NCI-H1105 (cell line): ENCODE measurements at places on chromosomes 7 and 10.

- no peak for DNase-seq
These were observed 123.5 kb upstream of the BMPER start for GRCh38 chr7:33781796-33782195.

DNA sequence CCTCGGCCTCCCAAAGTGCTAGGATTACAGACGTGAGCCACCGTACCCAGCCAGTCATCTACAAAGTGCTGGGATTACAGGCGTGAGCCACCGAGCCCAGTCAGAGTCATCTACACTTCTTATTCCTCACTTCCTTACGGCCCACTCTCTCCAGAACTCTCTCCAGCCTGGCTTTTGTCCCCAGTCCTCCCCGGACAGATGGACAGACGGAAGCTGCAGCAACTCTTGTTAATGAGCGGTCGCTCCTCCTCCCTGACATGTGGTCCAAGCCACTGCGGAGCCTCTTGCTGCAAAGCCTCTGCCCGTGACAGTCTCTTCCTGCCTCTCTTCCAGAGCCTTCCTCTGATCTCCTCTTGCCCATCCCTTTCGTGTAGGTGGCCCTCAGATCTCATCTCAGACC is 45.9 kb downstream of the TMEM270 start:
- DNase-seq, result no peak

- DNase-seq, result no peak
These were observed 224.7 kb upstream of the ADARB2 start for GRCh38 chr10:1961989-1962388.

DNA sequence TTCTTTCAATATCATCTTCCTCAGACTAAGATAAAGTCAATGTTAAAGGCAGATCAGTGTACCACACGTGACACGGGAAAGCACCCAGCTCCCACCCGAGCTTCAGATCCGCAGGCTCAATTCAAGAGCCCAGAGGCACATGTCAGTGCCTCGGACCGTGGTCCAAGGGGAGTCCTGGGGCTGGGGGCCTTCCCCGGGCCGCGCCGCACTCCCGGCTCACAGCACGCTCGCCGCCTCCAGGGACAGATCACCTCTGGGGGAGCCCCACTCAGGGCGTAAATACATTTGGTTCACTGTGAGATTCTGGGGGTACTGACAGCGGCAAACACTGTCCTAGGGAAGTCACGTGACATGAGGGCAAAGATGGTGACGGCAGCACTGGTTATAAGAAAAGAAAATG is 10.8 kb downstream of the BNIP3 start:
- no peak for DNase-seq

DNA sequence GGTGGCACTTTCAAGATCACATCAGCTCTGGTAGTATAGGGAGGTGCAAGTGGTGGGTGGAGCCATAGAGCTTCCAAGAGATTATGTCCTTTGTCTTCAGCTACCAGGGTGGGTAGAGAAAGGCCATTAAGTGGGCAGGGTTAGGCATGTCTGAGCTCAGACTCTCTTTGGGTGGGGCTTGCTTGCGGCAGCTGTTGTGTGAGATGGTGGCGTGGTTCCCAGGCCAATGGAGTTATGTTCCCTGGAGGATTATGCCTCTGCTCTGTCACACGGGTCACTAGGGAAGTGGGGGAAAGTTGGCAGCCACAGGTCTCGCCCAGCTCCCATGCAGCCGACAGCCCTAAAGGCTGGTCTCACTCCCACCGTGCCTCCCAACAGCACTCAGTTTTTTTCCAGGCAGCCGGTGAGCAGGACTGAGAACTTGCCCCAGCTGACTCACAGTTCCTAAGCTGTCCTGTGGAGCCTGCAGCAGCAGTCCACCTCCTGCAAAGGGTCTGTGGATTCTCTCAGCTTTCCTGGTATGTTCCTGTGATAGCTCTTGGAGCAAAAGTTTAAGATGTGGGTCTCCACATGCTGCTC is 459.0 kb downstream of the SH2D4B start:
- peak; percentile 37 for DNase-seq
